Aorta (tissue), 5 donors: ENCODE measurements at places on chromosomes 1 and 21.
A peak's percentile ranks its signal among the peaks of the same experiment; 100 is the strongest.

DNA sequence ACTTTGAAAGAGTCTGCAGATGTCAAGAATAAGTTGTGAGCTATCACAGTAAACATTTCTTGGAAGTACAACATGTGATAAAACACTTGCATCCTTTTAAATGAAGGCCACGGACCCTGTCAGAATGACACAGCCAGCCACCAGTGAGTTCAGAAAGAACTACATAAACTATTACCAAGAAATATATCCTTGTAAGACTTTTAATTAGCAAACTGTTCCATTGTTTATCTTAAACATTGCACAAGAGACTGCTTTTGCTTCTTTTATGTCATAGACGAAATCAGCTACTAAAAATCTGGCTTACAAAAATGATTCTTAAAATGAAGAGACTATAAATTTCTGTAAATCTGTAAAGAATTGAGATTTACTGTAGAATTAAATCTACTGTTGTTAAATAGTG lies 17.9 kb downstream of the LRRC7 start:
- no peak for DNase-seq
- H3K27ac ChIP-seq, result no peak overlapping the region
- no peak overlapping the region for H3K4me3 ChIP-seq
- no peaks in the 10 kb centered on the region for H3K36me3 ChIP-seq
- H3K4me1 ChIP-seq, result no peaks in the 10 kb centered on the region
- no peaks in the 10 kb centered on the region for H3K27me3 ChIP-seq

DNA sequence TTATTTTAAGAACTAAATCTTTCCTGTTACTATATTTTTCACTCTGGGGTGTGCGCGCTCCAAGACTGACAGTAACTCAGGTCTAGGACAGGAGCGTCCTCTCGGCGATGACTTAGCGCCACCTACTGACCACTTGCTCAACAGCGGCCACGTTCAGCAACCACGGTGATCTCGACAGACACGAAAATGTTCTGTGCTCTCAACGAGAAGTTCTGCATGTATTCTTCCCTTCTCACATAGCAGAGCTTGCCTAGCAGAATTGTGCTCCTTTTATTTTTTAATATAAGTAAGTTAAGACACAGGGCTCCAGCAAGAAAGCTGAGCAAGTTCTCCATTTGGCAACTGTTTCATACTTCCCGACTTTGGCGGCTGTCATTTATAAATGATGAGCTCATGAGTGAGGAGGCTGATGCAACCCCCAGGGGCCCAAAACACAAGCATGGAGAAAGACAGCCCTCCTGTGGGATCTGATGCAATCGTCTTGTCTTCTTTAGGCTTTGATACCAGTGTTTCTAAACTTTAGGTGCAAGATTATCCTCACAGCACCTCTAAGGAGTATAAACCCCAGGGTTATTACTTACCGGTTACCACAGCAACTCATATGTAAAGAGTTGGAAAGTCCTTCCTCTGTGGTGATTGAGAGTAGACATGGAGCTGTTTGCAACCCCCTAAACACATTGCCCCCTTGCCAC lies 92.6 kb downstream of the HHIPL2 start:
- H3K27me3 ChIP-seq, result no peaks in the 10 kb centered on the region
- no peaks in the 10 kb centered on the region for H3K4me1 ChIP-seq
- no peak overlapping the region for H3K27ac ChIP-seq
- no peak overlapping the region for H3K4me3 ChIP-seq
- DNase-seq, result peak; percentile 93
- H3K36me3 ChIP-seq, result no peaks in the 10 kb centered on the region

- H3K27ac ChIP-seq, result no peak overlapping the region
- H3K27me3 ChIP-seq, result no peaks in the 10 kb centered on the region
- H3K4me3 ChIP-seq, result no peak overlapping the region
- H3K36me3 ChIP-seq, result no peaks in the 10 kb centered on the region
- H3K4me1 ChIP-seq, result no peaks in the 10 kb centered on the region
Measured at GRCh38 chr1:36761113-36761512, 273.2 kb downstream of the GRIK3 start.

GRCh38 chr1:38571726-38572125 lies 287.8 kb downstream of the RRAGC start:
- no peaks in the 10 kb centered on the region for H3K27me3 ChIP-seq
- DNase-seq, result no peak
- H3K36me3 ChIP-seq, result no peaks in the 10 kb centered on the region
- no peak overlapping the region for H3K4me3 ChIP-seq
